ENCODE measurements at places on chromosomes 4 and X. TPM values are rescaled to one million over a fixed set of nuclear protein-coding genes. Genes with fewer than 3 reads are reported as not detected.

Gene PGRMC1
- total RNA-seq: 112 TPM

Gene CEP135
- total RNA-seq: 7.8 TPM

Gene SRPX2
- 29.5 TPM for total RNA-seq

Gene SYN1
- 0.65 TPM for total RNA-seq
